Activated T-helper 1 cell treated with anti-CD3 and anti-CD28 coated beads, Interleukin-2, amount 50 U/mL, for 16 hours (primary cell): ENCODE measurements at places on chromosomes 4 and X.

DNA sequence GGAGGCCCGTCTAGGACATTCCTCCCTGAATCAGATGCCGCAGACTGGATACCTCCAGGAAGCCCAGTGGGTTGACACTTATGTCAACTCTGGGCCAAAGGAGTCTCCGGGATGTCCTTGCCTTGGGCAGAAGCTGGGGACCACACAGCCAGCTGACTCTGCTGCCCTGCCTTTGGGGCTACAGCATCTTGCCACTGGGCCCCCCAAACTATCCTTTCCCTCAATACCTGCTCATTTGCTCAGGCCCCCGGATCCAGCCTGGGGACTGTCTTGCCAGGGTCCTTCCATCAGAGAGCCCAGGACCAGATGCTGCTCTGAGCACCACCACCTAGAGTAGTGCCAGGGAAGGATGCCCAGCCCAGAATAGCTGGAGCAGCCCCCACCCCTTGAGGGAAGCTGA lies 19.0 kb downstream of the RAB33A start:
- DNase-seq: no peak

DNA sequence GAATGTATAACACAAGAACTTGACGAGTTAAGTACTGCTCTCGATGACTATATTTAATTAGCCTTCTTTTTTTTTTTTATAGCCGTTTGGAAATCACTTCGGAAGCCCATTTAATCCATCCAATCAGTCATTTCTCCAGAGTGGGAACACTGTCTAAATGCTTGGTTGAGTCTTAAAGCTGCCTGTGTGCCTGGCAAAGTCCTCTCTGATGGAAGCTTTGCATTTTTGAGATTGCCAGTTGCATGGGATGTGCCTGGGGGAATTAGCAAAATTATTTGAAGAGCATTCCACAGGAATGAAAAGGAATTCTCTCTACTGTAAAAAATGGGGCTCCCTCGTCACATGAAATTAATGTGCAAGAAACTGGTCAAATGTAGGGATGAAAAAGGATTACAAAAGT lies 398.8 kb upstream of the RPS6KA3 start:
- no peak for DNase-seq

DNA sequence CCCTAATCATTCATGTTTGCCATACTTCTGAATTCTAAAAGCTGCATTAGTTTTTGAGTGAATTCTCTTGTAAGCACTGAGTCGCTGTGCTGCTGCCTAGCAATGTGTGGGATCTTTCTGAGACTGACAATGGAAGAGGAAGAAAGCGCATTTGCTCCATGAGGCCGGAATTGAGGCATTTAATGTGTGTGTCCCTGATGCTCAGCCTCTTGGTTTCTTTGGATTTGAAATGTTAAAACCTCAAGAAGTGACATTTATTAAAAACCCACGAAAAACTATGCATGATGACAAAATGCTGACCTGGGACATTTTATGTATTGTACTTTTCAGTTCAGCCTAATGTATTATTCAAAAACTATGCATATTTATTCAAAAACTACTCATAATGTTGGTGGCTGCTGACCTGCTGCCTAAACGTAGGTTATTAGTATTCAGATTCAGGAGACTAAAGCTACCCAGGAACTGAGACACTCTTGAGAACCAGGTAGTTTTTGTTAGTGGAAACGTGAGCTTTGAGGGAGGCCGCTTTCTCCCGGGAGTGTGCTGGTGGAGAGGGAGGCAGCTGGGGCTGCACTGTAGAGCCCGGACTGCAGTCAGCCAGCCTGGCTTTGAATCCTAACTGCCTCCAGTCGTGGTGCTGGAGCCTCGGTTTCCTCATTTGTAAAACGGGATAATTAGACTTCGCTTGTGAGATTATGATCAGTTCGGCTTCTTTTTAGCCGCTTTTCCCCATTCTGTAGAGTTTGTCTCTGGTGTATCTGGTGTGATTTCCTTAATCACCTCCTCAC lies 11.3 kb downstream of the RGS12 start:
- no peak for DNase-seq

DNA sequence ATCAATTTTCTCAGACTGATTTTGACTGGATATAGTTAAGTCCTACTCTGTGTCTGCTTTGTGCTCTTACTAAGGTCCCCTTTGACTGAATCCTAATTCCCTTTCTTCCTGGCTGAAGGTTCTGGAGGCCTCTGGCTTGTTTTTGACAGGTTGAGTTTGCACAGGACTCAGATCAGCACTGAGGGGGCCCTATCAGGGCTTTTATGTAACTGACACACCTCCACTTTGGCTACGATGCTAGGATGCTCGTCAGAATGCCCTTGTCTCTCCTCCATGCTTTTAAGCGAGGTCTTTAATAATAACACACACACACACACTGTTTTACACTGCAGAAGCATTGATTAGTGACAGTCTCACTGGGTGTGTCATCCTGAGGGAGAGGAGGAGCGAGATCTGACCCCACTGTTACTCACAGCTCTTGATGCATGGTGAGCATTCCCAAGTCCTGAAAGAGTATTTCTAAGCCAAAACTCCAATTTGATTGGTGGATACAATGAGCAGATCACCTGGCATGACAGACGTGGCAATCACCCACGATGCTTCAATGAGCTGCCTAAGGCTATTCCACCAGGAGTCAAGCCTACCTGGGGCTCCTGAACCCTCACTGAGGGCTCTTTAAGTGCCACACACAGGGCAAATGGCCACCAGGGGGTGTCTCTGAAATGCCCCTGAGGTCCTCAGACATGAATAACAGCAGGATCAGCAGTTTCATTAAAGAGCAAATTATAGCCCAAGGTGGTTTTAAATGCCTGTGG lies 130.4 kb upstream of the CPEB2 start:
- DNase-seq: no peak

GRCh38 chr4:41620594-41621256 lies 82.8 kb downstream of the LIMCH1 start:
- DNase-seq: no peak

GRCh38 chr4:183345261-183345660 lies 23.0 kb upstream of the CLDN24 start:
- no peak for DNase-seq

DNA sequence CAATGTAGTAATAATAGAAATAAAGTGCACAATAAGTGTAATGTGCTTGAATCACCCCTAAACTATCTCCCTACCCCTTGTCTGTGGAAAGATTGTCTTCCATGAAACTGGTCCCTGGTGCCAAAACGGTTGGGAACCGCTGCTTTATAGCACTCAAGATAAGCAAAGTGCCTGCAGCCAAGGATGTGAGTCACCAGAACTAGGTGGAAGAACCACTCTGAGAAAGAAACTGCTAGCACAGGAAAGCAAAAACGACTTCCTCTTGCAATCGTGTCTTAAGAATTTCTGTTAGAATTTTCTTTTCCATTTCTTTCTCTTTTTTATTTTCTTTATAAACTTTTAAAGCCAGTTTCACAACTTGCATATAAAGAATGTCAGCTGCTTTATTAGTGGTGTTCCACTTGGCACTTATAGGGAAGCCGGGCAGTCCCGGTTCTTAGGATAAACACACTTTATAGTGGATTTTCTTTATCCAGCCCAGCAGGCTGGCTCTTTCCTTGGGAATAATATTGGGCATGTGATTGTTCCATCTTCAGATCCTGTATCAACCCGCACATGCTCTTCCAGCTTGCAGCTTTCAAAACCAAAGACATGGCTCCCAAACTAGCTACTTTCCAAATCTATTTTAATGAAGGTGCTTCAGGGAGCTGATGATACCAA lies 32.3 kb upstream of the CXCL8 start:
- DNase-seq: no peak

DNA sequence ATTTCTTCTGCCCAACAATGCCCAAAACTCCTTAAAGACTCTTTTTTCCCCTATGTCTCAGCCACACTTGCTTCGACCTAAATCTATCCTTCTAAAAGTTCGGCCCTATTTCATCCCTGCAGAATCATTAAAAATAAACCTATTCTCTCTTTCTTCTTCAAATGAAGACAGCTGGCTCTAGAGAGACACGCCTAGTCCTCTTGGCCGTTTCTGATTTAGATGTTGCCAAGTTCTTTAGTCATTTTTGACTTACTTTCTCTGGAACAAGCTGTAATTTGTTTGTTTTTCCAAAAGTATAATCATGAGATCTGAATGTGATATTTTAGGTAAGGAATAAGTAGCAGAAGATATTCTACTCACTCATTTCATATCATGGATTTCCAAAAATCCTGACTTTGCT lies 211.6 kb downstream of the CENPC start:
- DNase-seq: no peak

GRCh38 chr4:53682196-53682595 lies 90.9 kb upstream of the LNX1 start:
- no peak for DNase-seq

GRCh38 chr4:40409835-40410234 lies 74.7 kb downstream of the CHRNA9 start:
- DNase-seq: no peak

DNA sequence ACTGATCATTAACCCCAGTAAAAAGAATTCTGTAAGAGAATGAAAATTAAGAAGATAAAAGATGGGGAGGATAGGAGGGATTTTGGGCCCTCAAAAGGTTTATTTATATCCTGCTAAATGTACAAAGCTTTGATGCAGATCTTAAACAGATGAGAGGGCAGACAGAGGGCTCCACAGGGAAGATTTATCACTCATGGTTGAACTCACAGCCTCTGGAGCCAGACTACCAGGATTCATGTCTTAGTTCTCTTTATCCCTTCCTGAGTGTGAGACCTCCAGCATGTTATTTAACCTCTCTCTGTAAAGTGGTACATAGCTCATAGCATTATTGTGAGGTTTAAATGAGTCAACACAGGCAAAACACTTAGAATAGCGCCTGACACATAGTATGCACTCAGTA lies 74.4 kb downstream of the SOWAHB start:
- no peak for DNase-seq
